ENCODE measurements at places on chromosomes 6 and 20. TPM values are rescaled to one million over a fixed set of nuclear protein-coding genes. Genes with fewer than 3 reads are reported as not detected.

DNA sequence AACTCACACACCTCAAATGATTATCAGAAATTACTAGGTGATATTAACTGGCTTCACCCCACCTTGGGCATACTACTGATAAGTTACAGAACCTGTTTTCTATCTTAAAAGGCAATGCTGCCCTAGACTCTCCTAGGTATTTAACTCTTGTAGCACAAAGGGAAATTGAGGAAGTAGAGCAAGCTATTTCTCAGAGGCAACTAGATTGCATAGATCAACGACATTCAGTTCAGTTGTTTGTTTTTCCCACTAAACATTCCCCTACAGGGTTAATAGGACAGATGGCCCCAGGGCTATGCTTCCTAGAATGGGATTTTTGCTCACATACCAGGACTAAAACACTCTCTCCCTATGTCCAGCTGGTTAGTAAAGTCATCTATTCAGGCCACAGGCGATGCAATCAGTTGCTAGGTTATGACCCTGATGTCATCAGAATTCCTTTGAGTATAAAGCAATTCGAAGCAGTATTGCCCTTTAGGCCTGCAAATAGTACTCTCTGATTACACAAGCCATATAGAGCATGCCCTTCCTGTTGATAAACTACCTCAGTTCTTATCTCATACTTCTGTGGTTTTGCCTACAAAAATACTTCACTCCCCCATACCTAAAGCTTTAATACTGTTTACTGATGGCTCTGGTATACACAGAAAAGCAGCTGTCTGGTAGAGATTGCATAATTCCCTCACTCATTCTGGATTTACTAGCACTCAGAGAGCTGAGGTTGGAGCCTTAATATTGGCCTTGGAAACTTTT is 67.4 kb upstream of the ASCC3 start:
- no peak for DNase-seq

The ADTRP gene
- total RNA-seq: 0.92 TPM

The SLC16A10 gene
- 11.0 TPM for total RNA-seq

The CAGE1 gene
- total RNA-seq: not detected

The UNC93A gene
- 5.5 TPM for total RNA-seq

The SUMO4 gene
- 0.90 TPM for total RNA-seq
